ENCODE measurements at places on chromosomes 6 and 20. TPM values are rescaled to one million over a fixed set of nuclear protein-coding genes. Genes with fewer than 3 reads are reported as not detected.
A peak's percentile ranks its signal among the peaks of the same experiment; 100 is the strongest.

The MYLK4 gene
- polyA plus RNA-seq = 0.22 TPM

The MCHR2 gene
- not detected for polyA plus RNA-seq

The FAM120B gene
- polyA plus RNA-seq = 17.4 TPM

The HAO1 gene
- polyA plus RNA-seq = not detected

The SIRPB1 gene
- 0.06 TPM for polyA plus RNA-seq

The FAXC gene
- 4.0 TPM for polyA plus RNA-seq

The BPIFA1 gene
- not detected for polyA plus RNA-seq

- no peaks in the 10 kb centered on the region for H3K36me3 ChIP-seq
- no peak overlapping the region for H3K27ac ChIP-seq
- peaks cover 38% of the 10 kb centered on the region for H3K27me3 ChIP-seq
These were observed 38.0 kb upstream of the NR2E1 start for GRCh38 chr6:108127826-108128225.

DNA sequence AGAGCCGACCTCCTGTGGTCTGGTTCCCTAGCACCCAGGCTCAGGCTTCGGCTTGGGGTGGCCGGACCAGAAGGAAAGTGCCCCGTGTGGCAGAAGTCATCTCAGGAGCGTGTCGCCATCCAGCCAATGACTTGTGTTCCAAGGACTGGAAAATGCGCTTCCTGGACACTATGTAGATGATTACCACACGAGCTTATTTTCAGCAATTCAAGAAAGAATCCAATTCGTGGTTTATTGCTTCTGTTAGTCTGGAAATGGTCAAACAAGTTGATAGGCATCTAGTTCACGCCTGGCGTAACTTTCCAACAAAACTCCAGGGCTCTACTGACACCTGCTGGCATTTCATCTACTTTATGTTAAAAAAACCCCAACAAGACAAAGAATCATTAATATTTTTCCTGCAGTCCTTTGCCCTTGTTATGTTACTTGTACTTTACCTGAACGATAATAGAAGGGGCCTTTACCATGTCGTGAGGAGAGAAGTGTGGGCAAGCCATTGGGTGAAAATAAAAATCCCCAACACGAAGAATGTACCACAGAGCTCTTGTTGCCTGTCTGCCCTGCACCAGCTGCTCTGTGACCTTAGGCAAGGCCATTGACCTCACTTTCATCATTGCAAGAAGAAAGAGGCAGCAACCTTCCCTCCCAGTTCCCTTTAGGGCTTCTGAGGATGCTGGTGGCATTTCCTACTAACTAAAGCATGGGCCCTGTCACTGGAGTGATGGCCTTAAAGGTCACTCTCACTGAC is 154.7 kb upstream of the LAMP5 start:
- no peaks in the 10 kb centered on the region for H3K36me3 ChIP-seq
- H3K4me3 ChIP-seq = no peak overlapping the region
- H3K4me1 ChIP-seq = no peaks in the 10 kb centered on the region
- DNase-seq = no peak

DNA sequence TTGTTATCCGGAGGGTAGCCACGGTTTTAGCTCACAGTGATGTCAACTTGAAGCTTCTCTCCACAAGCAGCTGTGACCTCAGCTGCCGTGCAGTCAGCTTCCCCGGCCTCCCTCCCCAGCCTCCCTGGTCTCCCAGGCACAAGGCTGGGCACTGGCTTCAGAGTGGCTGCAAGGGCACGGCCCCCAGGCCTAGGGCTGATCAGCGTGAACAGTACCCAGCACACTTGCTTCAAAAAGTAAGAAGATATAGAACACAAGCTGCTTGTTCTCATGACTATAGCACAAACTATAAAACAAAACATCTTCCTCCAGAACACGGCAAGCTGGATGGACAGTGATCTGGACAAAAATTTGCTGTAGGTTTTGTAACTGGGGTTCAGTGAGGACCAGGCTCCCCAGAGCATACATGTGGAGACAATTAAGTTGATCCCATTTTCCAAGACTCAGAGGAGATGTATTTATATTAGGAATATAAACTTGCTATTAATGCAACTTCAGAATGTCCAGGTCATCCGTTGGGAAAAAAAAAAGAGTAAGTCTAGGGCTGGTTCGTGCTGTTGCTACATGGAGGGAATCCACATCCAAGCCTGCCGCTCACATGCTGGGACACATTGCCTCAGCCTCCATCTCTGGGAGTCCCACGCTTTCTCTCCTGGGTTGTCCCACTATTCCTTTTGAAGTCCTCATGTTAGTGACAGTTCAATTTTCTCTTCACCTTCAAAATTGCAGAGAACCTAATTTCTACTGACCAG is 199.4 kb upstream of the THBS2 start:
- peaks cover 31% of the 10 kb centered on the region for H3K4me1 ChIP-seq
- H3K27me3 ChIP-seq = no peaks in the 10 kb centered on the region
- H3K27ac ChIP-seq = no peak overlapping the region
- H3K4me3 ChIP-seq = no peak overlapping the region
- no peaks in the 10 kb centered on the region for H3K36me3 ChIP-seq
- DNase-seq = no peak

DNA sequence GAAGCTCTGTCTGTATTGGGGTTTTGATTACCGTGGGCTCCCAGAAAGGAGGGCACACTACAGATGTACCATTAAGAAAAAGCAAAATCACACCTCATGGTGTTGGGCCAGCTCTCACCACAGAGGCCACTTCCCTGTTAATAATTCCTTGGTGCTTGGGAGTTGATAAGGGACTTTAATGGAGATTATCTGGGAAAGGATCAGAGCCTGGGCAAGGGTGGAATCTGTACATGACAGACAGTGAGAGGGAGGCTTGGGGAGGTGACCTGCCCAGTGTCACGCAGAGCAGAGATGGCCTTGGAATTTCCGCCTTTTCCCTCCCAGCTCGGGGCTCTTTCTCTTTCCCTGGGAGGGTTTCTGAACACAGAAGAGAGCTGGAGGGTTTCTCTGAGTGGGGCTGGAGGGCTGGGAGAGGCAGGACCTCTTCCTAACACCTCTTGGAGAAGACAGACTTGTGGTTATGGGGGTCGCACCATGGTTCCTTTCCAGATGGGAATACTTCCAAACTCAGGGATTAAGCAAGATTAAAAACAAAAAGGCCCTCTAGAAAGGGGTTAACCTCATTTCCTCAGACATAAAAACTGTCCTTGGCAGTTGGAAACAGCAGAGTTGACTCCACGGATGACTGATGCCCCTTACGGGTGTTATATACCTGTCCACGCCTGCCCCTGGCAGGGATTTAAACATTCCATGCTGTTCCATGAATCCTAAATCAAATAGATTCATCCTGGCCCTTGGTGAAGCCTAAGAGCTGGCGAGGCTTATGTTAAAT is 16.8 kb upstream of the KCNK16 start:
- DNase-seq = no peak
- H3K4me1 ChIP-seq = no peaks in the 10 kb centered on the region
- no peaks in the 10 kb centered on the region for H3K36me3 ChIP-seq
- peaks cover 5% of the 10 kb centered on the region for H3K27me3 ChIP-seq
- H3K27ac ChIP-seq = no peak overlapping the region
- no peak overlapping the region for H3K4me3 ChIP-seq

DNA sequence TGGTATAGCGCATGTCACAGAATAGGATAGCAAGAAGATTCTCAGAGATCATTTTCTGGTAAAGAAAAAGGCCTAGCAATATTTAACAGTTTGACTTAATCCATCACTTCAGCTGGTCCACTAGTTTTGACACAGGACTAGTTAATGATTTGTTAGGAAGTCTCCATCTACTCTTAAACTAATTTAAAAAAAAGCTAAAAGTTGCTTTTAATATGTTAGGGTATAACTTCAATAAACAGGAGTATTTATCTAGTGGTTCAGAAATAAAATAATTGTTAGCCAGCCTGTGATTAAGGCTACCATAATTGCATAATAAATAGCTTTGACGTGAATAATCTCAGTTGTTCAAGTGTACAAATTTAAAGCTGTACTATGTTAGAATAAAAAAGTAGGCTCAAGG is 195.6 kb downstream of the FUT9 start:
- H3K36me3 ChIP-seq = no peaks in the 10 kb centered on the region
- H3K4me1 ChIP-seq = no peaks in the 10 kb centered on the region
- H3K27ac ChIP-seq = no peak overlapping the region
- no peak overlapping the region for H3K4me3 ChIP-seq
- no peak for DNase-seq

DNA sequence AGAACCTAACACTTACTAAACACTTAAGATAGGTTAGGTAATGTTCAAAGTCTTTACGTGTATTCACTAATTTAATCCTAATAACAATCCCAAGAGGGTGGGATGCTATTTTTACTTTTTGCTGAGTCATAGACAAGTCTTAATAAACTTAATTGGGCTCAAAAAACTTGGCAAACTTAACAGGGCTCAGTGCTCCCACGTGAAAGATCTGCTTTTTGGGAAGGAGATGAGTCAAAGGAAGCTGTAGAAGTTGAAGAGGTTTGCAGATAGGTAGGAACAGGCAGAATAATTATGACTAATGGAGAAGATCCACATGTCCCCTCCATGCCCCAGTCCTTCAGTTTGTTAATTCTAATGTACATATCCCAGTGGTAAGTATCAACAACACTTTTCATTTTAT is 44.5 kb upstream of the STMND1 start:
- H3K27me3 ChIP-seq = no peaks in the 10 kb centered on the region
- H3K4me3 ChIP-seq = no peak overlapping the region
- H3K27ac ChIP-seq = peak overlapping the region; percentile 57
- peaks cover 35% of the 10 kb centered on the region for H3K4me1 ChIP-seq

- H3K36me3 ChIP-seq = no peaks in the 10 kb centered on the region
- peak; percentile 97 for DNase-seq
- H3K4me1 ChIP-seq = peaks cover 36% of the 10 kb centered on the region
- peak overlapping the region; percentile 89 for H3K27ac ChIP-seq
- no peaks in the 10 kb centered on the region for H3K27me3 ChIP-seq
These were observed 178.3 kb upstream of the FOXA2 start for GRCh38 chr20:22762576-22763256.

DNA sequence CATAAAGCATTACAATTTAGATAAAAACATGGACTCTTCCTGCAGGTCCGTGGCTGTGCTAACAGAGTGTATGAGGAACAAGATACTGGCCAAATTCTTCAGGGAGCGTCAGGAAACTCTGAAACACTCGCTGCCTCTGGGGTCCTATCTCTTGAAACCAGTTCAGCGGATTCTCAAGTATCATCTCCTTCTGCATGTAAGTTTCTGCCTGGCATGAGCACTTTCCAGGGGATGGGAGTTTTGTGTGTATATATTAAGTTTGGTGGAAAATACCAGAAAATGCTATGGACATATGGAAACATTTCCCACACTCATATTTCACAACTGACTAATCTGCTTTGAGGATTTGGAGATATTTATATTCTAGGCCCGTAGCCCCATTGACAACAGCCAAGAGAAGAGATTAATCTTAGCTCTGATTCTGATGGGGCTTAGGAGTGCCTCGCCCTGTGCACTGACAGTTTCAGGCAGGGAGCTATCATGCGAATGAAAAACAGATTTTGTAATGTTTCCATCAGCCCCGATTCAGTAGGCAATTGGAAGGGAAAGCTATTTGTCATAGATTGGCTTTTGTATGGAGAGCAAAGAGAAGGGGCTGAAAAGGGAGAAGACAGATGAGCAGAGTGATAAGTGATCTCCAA is 64.7 kb upstream of the MTHFD1L start:
- H3K4me3 ChIP-seq = no peak overlapping the region
- H3K36me3 ChIP-seq = no peaks in the 10 kb centered on the region
- DNase-seq = no peak
- H3K27ac ChIP-seq = no peak overlapping the region
- H3K4me1 ChIP-seq = no peaks in the 10 kb centered on the region
- H3K27me3 ChIP-seq = peaks cover 3% of the 10 kb centered on the region

DNA sequence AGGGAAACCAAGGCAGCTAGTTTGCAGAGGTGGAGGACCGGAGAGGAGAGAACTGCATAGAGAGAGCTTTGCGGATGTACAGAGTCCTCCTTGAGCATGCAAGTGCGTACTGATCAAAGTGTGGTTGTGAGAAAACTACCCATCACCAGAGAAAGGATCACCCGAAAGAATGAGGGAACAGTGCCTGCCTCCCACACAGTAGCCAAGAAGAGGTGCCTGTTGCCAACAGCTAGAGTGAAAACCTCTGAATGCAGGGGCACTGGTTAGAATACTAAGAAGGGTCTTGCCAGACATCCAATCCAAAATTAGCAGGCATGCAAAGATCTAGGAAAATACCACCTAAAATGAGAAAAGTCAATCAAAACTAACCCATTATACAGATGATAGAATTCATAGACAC is 166.6 kb upstream of the AKAP12 start:
- no peak for DNase-seq
- no peaks in the 10 kb centered on the region for H3K36me3 ChIP-seq
- H3K27ac ChIP-seq = no peak overlapping the region
- H3K27me3 ChIP-seq = no peaks in the 10 kb centered on the region
- peaks cover 2% of the 10 kb centered on the region for H3K4me1 ChIP-seq

- H3K4me1 ChIP-seq = peaks cover 15% of the 10 kb centered on the region
- H3K36me3 ChIP-seq = peaks cover 7% of the 10 kb centered on the region
- DNase-seq = no peak
These were observed 999 bp upstream of the PIM1 start for GRCh38 chr6:37168811-37169495.

DNA sequence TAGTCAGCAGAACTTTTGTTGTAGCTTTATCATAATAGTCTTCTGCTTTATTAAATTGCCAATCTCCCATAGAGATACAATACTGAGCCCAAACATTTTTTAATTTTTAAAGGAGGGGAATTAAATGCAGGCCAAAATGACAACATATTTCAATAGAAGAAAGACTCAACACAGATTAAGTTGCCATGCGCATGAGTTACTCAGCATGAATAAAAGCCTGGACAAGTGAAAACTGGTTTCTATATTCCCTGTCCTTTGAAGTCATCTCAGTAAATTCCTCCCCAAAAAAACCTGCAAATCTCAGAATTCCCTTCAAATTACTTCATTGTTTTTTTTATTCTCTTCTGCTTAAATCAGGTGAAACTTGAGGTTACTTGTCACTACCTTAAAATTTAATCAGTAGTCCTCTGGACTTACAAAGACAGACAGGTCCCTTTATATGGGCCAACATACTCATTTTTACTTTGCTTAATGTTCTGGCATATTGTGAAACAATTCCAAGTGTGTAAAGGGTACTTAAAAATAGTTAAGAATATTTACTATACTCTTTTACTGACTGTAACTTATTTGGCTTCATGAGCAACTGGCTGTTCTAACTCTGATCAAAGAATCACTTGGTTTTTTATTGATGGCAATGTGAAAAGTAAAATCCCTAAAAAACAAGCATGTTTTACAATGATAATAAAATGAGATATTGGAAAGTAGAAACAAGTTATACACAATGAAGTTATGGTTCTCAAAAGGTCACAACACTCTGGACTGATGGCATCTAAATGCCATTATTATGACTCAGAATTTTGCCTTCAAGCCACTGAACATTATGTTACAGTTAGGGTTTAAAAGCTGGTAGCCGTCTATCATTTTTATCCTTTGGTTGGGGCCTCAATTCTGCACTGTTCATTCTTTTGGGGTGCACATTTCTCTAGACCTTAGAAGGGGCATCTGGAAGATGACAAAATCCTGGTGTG is 49.9 kb upstream of the COL21A1 start:
- H3K4me1 ChIP-seq = peaks cover 12% of the 10 kb centered on the region
- H3K36me3 ChIP-seq = no peaks in the 10 kb centered on the region
- no peaks in the 10 kb centered on the region for H3K27me3 ChIP-seq
- H3K27ac ChIP-seq = no peak overlapping the region

GRCh38 chr20:33337531-33338165 is 54.6 kb downstream of the BPIFB1 start:
- H3K36me3 ChIP-seq = no peaks in the 10 kb centered on the region
- no peak for DNase-seq
- no peak overlapping the region for H3K4me3 ChIP-seq
- H3K27ac ChIP-seq = no peak overlapping the region
- no peaks in the 10 kb centered on the region for H3K4me1 ChIP-seq

- peaks cover 20% of the 10 kb centered on the region for H3K4me1 ChIP-seq
- H3K27ac ChIP-seq = no peak overlapping the region
- no peak overlapping the region for H3K4me3 ChIP-seq
- no peak for DNase-seq
- peaks cover 20% of the 10 kb centered on the region for H3K36me3 ChIP-seq
These were observed 22.7 kb upstream of the FANCE start for GRCh38 chr6:35429463-35429862.

- no peak for DNase-seq
These were observed 133.9 kb upstream of the MYLIP start for GRCh38 chr6:15994814-15995459.

Data from keratinocyte (primary cell).